ENCODE measurements at places on chromosomes 13 and 19.

- DNase-seq = peak; percentile 31
Measured at GRCh38 chr13:99658261-99658991, 157.2 kb downstream of the TM9SF2 start.

GRCh38 chr13:46795321-46795720, 1.6 kb downstream of the ESD start:
- no peak for DNase-seq

GRCh38 chr19:35037716-35038622, 3.6 kb upstream of the HPN start:
- no peak for DNase-seq

DNA sequence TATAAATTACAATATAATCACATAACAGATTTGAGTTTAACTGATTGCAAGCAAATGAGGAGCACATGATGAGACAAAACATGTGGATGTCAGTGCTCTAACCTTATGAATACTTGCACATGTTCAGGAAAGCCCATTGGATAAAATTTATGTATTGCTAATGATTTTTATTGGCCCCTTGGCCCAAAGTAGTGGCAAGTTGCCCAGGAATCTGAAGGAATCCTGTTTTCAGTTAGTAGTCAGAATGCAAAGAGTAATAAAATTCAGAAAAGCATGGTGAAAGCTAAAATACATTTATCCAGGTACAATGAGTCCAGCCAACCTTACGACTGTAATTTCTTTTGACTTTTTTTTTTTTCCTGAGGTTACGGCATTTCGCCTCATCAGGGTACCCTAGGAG, 1539.4 kb downstream of the EFNB2 start:
- DNase-seq = no peak

- DNase-seq = peak; percentile 55
Measured at GRCh38 chr19:18723871-18724377, 40.4 kb downstream of the CRTC1 start.

GRCh38 chr19:54305141-54305540, 7.8 kb downstream of the LILRA5 start:
- DNase-seq = no peak

DNA sequence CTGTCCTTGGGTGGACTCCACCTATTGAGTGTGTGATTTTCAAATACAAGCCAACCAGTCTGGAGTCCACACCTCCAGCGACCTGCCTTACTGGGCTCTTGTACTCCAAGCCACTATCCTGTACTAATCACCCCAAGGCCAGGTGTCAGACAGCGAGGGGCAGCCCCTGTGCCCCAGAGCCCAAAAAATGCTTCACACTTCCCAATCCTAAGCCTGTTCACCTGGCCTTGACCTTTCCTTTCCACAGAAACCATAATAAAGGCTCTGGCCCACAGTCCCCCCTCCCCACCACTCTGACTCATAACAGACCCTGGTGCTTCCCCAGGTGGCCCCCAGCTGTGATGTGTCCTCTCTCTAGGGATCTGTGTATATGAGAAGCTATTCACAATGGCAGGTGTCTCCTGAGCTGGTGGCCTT, 3.9 kb downstream of the CD209 start:
- DNase-seq = no peak

GRCh38 chr19:6252066-6252465, 27.7 kb downstream of the MLLT1 start:
- DNase-seq = no peak

- no peak for DNase-seq
Measured at GRCh38 chr13:79626924-79627323, 146.0 kb downstream of the NDFIP2 start.

- no peak for DNase-seq
Measured at GRCh38 chr19:33905473-33905936, 108.8 kb downstream of the KCTD15 start.

GRCh38 chr19:37505958-37506386, 767 bp upstream of the ZNF793 start:
- no peak for DNase-seq

- no peak for DNase-seq
Measured at GRCh38 chr13:42149136-42149535, 100.7 kb downstream of the DGKH start.

DNA sequence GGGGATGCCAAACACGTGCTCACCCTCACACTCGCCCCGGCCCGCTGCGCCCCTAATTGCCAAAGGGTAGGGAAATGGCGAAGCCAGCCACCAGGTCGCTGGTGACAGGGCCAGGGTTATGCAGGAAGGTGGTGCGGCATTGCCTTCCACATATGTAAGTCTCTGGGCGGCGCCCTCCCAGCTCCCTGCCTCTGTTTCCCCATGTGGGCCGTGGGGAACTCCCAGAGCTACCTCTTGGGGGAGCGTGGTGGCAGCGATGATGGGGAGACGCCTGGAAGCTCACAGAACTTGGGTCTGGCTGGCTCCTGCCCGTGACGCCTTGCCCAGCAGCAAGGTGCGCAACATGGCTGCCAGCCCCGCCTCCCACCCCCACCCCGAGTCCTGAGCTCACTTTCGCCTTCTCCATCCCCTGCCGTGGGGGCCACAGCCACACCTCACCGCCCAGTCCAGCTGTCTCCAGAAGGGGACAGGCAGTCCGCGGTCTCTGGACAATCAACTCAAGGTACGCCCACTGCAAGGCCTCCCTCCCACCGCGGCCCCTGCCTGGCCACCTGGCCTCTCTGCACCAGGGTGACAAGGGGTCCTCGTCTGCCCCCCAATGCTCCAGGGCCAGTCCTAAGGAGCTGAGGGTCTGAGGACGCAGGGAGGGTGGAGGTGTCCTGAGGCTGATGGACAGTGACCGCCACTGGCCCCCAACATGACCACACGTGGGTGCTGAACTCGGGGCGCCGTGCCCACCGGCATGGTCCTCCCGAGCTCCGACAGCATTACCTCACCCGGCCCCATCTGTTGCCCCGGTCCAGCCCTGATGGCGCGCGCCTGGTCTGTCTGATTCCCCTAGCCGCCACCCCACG, 6.6 kb downstream of the C19orf25 start:
- no peak for DNase-seq

- DNase-seq = no peak
Measured at GRCh38 chr13:113442354-113442984, 10.8 kb downstream of the ADPRHL1 start.

- no peak for DNase-seq
Measured at GRCh38 chr13:109790942-109791605, 4.7 kb upstream of the IRS2 start.

GRCh38 chr13:107721125-107721869, 494.0 kb downstream of the LIG4 start:
- DNase-seq = no peak

Data from caudate nucleus (tissue), 63 donors.